ENCODE measurements at places on chromosomes 3 and 15. TPM values are rescaled to one million over a fixed set of nuclear protein-coding genes. Genes with fewer than 3 reads are reported as not detected.

The MED12L gene
- total RNA-seq: 0.57 TPM

The CYP19A1 gene
- total RNA-seq: 0.56 TPM

The ALDH1L1 gene
- total RNA-seq: 45.9 TPM

The PRR23B gene
- not detected for total RNA-seq

The ISLR2 gene
- total RNA-seq: 2.8 TPM

The OR5K2 gene
- not detected for total RNA-seq

The MKRN3 gene
- not detected for total RNA-seq

The AADACL2 gene
- total RNA-seq: not detected

The ATP13A4 gene
- total RNA-seq: 0.16 TPM

The TMCO5A gene
- total RNA-seq: not detected

The SLC22A13 gene
- 0.31 TPM for total RNA-seq

The LCTL gene
- total RNA-seq: not detected

The NTRK3 gene
- 4.0 TPM for total RNA-seq

The RBP2 gene
- total RNA-seq: not detected

The ZMYND10 gene
- total RNA-seq: 0.15 TPM

The SLC6A11 gene
- total RNA-seq: not detected

The ZPLD1 gene
- total RNA-seq: not detected

The HMCES gene
- 42.3 TPM for total RNA-seq

The PPP2R3A gene
- 120 TPM for total RNA-seq

The HAPLN3 gene
- total RNA-seq: 3.7 TPM

The GLDN gene
- 9.6 TPM for total RNA-seq

The ARNT2 gene
- 2.3 TPM for total RNA-seq

The POLR2M gene
- 44.4 TPM for total RNA-seq

The SAMD7 gene
- total RNA-seq: 0.17 TPM

The MUC4 gene
- total RNA-seq: not detected

The ENTPD3 gene
- total RNA-seq: 0.64 TPM

The GP5 gene
- 0.21 TPM for total RNA-seq
